Heart left ventricle (tissue), 16 donors: ENCODE measurements at places on chromosomes 2 and 18. TPM values are rescaled to one million over a fixed set of nuclear protein-coding genes. Genes with fewer than 3 reads are reported as not detected.

DNA sequence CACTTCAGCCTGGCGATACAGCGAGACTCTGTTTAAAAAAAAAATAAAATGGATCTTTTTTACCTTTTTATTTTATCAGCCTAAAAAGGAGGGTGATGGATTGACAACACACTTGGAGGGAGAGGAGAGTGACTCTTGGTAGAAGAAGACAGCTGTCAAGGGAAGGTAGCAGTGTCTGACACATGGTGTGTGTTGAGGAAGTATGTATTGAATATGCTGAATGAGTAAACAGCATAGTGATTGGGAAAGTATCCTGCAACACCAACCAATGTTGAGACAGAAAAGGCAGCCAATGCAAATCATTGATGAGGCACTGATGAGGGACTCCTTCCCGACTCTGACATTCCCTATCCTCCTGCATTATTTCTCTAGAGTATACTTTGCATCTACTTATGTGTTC, 306.4 kb downstream of the LPIN1 start:
- H3K4me3 ChIP-seq, result no peak overlapping the region
- H3K36me3 ChIP-seq, result no peaks in the 10 kb centered on the region
- H3K4me1 ChIP-seq, result peaks cover 26% of the 10 kb centered on the region

DNA sequence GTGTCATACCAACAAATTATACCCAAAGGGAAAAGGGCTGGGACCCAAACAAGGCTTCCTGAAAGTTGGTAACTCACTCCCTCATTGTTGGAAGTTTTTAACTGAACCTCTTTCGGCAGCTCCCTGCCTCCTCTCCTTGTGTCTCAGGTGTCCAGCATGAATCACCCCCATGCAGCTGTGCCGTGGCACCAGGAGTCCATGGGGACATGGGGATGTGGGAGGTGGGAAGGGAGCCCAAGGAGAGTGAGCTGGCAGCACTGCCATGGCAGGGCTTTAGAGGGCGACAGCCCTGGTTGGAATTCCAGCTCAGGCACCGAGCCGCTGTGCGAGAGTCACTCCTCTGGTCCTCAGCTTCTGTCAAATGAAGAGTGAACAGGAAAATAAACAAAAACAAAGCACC, 12.5 kb upstream of the GYPC start:
- H3K4me1 ChIP-seq, result no peaks in the 10 kb centered on the region
- H3K27ac ChIP-seq, result no peak overlapping the region
- H3K27me3 ChIP-seq, result no peaks in the 10 kb centered on the region
- no peaks in the 10 kb centered on the region for H3K36me3 ChIP-seq
- no peak overlapping the region for H3K4me3 ChIP-seq
- no peak for DNase-seq

DNA sequence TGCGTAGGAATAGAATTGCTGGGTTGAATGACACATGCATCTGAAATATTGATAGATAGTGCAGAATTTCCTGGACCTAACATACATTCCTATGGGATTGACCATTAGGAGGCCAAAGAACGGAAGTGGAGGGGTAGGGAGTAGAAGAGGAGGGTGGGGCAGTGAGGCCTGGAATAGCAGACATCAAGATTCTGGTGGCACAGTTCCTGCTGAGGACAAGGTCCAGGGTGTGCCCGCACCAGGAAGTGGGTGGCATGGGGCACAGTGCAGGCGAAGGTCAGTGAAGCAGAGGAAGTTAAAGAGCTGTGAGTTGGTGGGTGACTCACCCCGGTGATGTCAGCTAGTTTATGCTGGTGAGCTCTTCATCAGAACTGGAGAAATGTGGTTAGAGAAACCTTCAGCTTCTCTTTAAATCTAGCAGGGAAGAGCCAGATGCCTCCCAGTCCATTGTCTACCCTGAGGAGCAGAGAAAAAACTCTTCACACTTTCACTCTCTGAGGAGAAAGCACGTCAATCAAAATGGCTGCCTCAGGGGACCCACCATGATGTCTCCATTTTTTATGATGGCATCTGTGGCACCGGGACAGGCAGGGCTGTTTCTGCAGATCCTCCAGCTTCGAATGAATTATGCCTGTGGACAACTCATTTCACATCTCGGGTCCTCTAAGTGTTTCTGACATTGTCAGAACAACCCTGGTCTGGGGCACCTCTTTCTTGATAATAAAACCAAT, 55.9 kb upstream of the CTLA4 start:
- H3K36me3 ChIP-seq, result no peaks in the 10 kb centered on the region
- no peak overlapping the region for H3K4me3 ChIP-seq
- DNase-seq, result peak; percentile 85
- H3K27me3 ChIP-seq, result no peaks in the 10 kb centered on the region
- H3K4me1 ChIP-seq, result no peaks in the 10 kb centered on the region
- H3K27ac ChIP-seq, result no peak overlapping the region

DNA sequence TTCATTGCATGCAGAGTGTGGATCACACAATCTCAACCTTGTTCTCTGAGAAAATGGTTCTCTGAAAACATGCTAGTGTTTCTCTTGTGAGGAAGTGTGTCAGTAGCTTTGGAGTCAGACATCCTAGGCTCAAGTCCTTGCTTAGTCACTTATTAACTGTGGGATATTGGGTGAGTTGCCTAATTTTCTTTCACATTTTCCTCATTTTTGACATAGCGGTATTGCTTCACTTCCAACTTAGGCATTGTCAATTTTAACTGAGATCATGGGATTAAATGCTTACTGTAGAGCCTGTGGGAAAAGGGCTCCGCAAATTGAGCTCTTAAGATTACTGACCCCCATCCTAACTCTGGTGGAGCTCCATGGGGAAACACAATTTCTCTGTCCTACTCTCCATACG, 622.2 kb downstream of the CNTNAP5 start:
- no peaks in the 10 kb centered on the region for H3K36me3 ChIP-seq
- H3K27me3 ChIP-seq, result no peaks in the 10 kb centered on the region
- H3K4me1 ChIP-seq, result no peaks in the 10 kb centered on the region

GRCh38 chr2:177665948-177666347, 273.4 kb downstream of the AGPS start:
- H3K27me3 ChIP-seq, result no peaks in the 10 kb centered on the region
- H3K4me3 ChIP-seq, result no peak overlapping the region
- H3K36me3 ChIP-seq, result no peaks in the 10 kb centered on the region
- DNase-seq, result no peak

DNA sequence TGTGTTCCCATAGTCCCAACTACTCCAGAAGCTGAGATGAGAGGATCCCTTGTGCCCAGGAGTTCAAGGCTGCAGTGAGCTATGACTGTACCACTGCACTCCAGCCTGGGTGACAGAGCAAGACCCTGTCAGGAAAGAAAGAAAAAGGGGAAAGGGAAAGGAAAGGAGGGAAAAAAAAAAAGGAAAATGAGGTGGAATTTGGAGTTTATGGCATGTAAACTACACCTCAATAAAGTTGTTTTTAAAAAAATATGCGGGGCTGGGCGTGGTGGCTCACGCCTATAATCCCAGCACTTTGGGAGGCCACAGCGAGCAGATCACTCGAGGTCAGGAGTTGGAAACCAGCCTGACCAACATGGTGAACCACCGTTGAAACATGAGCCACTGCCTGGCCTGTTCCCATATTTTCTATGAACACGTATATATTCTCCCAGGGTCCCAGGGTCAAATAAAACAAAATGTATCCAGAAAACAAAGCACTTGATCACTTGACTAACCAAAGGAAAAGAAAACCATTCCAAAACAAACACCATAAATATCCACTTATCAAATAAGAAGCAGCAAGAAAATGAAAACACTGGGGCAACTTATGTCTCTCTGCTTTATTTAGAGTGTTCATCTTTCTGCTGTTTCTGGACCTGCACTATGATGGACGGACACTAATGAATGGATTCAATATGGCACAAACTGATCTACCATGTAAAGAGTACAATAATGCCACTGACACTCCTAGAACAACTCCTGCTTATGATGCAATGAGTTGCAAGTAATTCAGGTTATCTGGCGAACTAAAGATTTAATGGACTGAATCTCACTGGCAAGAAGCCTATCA, 56.8 kb downstream of the ASXL2 start:
- H3K4me3 ChIP-seq, result peak overlapping the region; percentile 29
- no peaks in the 10 kb centered on the region for H3K36me3 ChIP-seq
- H3K4me1 ChIP-seq, result no peaks in the 10 kb centered on the region
- no peaks in the 10 kb centered on the region for H3K27me3 ChIP-seq
- H3K27ac ChIP-seq, result peak overlapping the region; percentile 24

Gene NT5DC4
- not detected for total RNA-seq

Gene HOXD3
- 1.4 TPM for total RNA-seq

DNA sequence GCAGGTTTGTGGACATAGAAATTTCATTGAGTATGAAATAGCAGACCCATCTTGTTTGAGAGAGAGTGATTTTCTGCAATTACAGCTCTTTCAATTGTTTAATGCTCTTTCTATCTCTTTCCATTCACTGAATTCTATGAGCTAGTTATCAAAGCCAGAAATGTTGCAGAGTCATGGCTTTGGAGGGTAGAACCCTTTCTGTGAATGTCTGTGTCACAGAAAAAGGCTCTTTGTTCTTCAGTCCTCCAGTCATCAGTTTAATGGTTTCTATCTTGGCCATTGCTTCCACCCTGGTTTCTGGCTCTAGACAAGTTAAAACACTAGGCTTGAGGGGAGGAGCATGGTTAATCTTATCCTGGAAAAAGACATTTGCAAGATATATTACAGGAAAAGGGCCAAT, 655.0 kb downstream of the STK39 start:
- no peaks in the 10 kb centered on the region for H3K36me3 ChIP-seq
- DNase-seq, result no peak
- no peak overlapping the region for H3K4me3 ChIP-seq
- no peaks in the 10 kb centered on the region for H3K27me3 ChIP-seq

DNA sequence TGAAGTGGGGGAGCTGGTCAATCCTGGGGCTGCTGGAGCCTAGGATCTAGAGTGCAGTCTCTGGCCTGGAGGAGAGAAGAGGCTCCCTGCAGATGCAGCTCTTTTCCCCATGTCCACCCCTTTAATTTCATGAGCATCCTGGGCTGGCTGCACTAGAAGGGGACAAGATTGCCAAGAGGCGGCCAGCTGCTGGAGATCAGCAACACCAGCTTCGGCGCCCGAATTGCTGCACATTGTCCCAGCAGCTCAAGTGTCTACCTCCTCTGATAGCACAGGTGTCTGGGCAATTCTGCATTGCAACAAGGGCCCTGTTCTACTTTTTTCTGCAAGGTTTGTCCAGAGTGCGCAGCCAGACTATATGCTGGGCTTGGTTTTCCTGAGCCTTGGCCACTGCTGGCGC, 125.7 kb downstream of the AGAP1 start:
- peaks cover 35% of the 10 kb centered on the region for H3K4me1 ChIP-seq
- no peak for DNase-seq
- no peak overlapping the region for H3K4me3 ChIP-seq
- no peak overlapping the region for H3K27ac ChIP-seq
- no peaks in the 10 kb centered on the region for H3K27me3 ChIP-seq

DNA sequence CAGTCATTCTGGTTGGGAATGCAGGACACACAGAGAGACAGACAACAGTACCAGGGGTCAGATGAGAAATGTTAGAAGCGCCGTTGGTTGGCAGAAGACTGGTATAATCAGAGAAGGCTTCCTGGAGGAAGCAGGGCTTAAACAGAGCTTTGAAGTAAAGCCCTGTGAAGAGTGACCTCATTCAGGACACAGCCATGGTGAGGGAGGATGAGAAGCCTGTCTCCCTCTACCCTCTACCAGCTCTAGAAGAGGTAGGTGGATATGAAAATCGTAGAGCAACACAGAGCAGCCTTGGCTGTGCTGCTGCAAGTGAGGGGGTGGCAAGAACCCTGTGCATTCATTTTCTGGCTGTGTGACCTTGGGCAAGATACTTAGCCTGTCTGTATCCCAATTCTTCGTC, 14.2 kb downstream of the TET3 start:
- no peak for DNase-seq
- no peak overlapping the region for H3K4me3 ChIP-seq
- H3K36me3 ChIP-seq, result no peaks in the 10 kb centered on the region
- peaks cover 35% of the 10 kb centered on the region for H3K4me1 ChIP-seq

DNA sequence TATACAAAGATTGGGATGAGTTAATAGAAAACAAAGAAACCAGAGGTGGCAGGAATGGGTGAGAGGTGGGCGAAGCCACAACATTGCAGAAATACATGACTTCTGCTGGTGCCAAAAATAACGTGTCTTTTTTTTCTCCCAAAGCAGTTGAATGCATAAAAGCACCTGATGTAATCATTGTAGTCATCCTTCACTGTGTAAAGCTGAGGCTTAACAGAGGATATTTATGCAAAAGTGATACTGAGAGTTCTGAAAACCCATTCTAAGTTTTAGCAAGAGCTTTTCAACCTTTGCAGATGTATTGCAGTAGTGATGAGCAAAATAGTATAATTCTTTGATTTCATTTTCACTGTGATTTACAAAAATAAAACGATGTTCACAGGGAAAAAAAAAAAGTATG, 173.0 kb downstream of the PTGR3 start:
- H3K4me1 ChIP-seq, result no peaks in the 10 kb centered on the region
- H3K27ac ChIP-seq, result no peak overlapping the region
- DNase-seq, result no peak
- H3K27me3 ChIP-seq, result no peaks in the 10 kb centered on the region
- H3K36me3 ChIP-seq, result no peaks in the 10 kb centered on the region

DNA sequence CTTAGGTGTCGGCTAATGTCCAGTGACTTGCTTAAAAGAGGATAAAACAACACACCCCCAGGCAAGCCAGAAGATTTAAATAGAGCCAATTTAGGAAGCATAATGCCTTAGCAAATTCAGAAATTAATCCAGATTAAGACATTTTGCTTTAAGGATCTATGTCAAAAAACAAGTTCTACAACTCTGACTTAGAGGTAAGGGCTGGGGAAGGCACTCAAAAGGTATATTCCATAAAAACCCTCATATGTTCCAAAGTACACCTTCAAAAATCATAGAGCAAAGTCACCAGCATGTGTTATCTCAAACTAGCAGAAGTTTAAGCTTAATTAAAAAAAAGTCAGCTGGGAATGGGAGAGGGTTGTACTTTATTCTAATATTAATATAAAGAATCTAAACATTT, 206.4 kb downstream of the NOL4 start:
- H3K27ac ChIP-seq, result no peak overlapping the region
- H3K36me3 ChIP-seq, result no peaks in the 10 kb centered on the region
- no peaks in the 10 kb centered on the region for H3K4me1 ChIP-seq
- DNase-seq, result no peak

DNA sequence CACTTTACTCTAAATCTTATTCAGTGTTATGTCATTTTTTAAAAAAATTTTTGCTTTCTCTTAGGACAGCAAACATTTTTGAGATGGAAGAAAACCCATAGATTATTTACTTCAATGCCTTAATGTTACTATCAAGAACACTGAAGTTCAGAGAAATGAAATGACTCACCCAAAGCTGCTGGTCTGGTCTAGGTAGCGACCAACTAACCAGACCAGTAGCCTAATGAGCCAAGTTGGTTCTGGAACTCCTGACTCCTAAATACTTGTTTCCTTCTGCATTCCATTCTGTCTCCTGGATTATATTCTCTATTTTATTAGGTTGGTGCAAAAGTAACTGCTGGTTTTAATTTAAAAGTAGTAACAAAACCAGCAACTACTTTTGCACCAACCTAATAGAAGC, 35.4 kb downstream of the SLC8A1 start:
- H3K27ac ChIP-seq, result no peak overlapping the region
- no peak for DNase-seq
- H3K4me1 ChIP-seq, result peaks cover 52% of the 10 kb centered on the region
- no peaks in the 10 kb centered on the region for H3K36me3 ChIP-seq

Gene CABYR
- total RNA-seq, result not detected
